ENCODE measurements at places on chromosomes 7 and 10.

GRCh38 chr10:92569071-92569470 is 4.8 kb downstream of the IDE start:
- no peak overlapping the region for H3K27ac ChIP-seq
- peak; percentile 30 for DNase-seq

DNA sequence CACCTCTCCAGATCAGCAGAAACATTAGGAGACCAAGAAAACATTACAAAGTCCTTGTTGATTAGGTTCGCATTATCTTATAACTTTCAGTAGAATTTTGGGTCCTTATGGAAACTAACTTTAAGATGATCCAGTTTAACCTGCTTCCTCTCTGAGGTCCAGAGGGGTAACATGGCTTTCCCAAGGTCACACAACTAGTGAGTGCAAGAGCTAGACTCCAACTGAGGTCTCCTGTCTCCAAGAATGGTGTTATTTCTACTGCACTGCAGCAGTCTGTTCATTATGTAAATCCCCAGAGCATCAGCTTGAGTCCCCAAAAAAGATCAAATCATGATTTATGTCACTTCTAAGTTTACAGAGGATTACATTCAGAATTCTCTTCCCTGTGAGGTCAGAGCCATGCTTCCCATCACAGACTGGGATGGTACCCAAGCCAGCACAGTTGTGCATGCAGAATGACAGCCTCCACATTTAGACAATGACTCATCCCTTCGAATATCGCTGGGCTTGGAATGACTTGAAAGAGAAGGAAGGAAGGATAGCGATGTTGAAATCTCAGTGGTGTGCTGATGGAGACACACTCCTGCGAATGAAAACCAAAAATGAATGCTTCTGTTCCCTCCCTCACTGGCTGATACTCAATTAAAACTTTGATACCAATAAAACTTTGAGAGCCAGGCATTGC is 163.1 kb upstream of the PLXNA4 start:
- H3K4me1 ChIP-seq: no peaks in the 10 kb centered on the region
- no peaks in the 10 kb centered on the region for H3K36me3 ChIP-seq
- peaks cover 9% of the 10 kb centered on the region for H3K27me3 ChIP-seq
- no peak overlapping the region for H3K27ac ChIP-seq
- peak; percentile 18 for DNase-seq

DNA sequence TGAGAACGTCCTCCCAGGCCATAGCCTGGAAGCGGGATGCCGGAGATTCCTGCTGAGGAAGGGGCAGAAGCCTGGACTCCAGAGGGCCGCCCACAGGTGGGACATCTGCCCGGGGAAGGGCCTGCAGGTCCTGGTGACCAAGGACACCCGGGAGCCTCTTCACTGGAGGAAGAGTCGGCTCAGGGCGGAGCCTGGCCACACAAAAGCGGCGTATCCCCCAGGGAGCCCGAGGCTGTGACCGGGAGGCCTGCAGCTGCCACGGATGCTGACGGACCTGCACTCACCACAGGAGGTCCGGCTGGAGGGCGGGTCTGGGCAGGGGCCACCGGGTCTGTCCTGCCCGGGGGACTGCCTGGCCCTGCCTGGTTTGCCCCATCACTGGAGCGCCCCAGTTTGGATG is 15.5 kb upstream of the ADGRA1 start:
- no peaks in the 10 kb centered on the region for H3K36me3 ChIP-seq
- H3K4me3 ChIP-seq: no peak overlapping the region
- H3K4me1 ChIP-seq: peaks cover 2% of the 10 kb centered on the region
- no peak overlapping the region for H3K27ac ChIP-seq
- H3K27me3 ChIP-seq: no peaks in the 10 kb centered on the region

GRCh38 chr10:88157981-88158465 is 294.6 kb downstream of the PTEN start:
- peaks cover 6% of the 10 kb centered on the region for H3K4me1 ChIP-seq
- H3K36me3 ChIP-seq: no peaks in the 10 kb centered on the region
- peak overlapping the region; percentile 45 for H3K27ac ChIP-seq
- H3K27me3 ChIP-seq: no peaks in the 10 kb centered on the region

DNA sequence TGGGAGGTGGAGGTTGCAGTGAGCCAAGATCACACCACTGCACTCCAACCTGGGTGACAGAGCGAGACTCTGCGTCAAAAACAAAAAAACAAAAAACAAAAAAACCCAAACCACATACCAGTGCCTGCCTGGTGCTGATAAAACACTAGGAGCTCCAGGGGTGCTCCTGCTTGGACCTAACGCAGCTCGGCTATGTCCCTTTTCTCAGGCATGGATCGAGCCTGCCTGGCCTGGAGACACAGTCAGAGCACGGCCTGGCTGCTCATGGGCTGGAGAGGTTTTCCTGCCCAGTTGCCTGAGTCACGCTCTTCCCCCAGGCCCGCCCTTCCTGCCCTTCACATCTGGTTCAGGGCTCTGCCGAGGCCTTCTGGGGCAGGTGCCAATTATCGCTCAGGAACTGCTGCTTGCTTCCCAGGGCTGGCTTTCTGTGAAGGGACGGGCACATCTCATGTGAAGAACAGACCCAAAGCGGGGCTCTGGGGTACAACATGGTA is 12.6 kb upstream of the NPFFR1 start:
- DNase-seq: peak; percentile 81
- H3K4me3 ChIP-seq: no peak overlapping the region
- no peak overlapping the region for H3K27ac ChIP-seq
- no peaks in the 10 kb centered on the region for H3K27me3 ChIP-seq
- H3K4me1 ChIP-seq: peaks cover 15% of the 10 kb centered on the region

GRCh38 chr10:734481-734880 is 45.0 kb upstream of the DIP2C start:
- H3K36me3 ChIP-seq: no peaks in the 10 kb centered on the region
- no peak overlapping the region for H3K27ac ChIP-seq
- no peak overlapping the region for H3K4me3 ChIP-seq
- no peak for DNase-seq

DNA sequence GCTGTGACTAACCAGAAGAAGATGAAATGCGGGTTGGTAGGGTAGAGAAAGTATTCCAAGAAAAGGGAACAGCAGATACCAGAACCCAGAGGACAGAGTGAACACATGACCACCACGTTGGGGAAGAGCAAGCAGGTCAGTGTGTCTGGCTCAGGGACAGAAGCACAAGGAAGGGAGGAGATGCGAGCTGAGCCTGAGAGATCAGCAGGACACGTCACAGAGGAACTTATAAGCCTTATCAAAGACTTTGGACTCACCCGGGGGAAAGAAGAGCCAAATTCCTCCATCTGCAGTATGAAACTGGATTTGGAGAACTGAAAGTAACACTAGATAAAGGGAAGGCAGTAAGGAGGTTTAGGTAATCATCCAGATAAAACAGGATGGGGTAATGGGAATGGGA is 232.1 kb upstream of the NPVF start:
- peaks cover 3% of the 10 kb centered on the region for H3K27me3 ChIP-seq
- no peak overlapping the region for H3K4me3 ChIP-seq
- DNase-seq: no peak
- H3K27ac ChIP-seq: no peak overlapping the region
- H3K4me1 ChIP-seq: no peaks in the 10 kb centered on the region
- no peaks in the 10 kb centered on the region for H3K36me3 ChIP-seq

GRCh38 chr7:94190599-94191061 is 186.5 kb upstream of the BET1 start:
- DNase-seq: peak; percentile 95
- no peaks in the 10 kb centered on the region for H3K36me3 ChIP-seq
- H3K4me1 ChIP-seq: peaks cover 2% of the 10 kb centered on the region

GRCh38 chr10:5433182-5433581 is 20.8 kb downstream of the NET1 start:
- no peaks in the 10 kb centered on the region for H3K4me1 ChIP-seq
- no peak overlapping the region for H3K27ac ChIP-seq
- peak; percentile 65 for DNase-seq
- H3K36me3 ChIP-seq: no peaks in the 10 kb centered on the region

GRCh38 chr10:125709553-125710474 is 9.7 kb upstream of the EDRF1 start:
- H3K4me1 ChIP-seq: peaks cover 3% of the 10 kb centered on the region
- H3K27me3 ChIP-seq: no peaks in the 10 kb centered on the region
- peak overlapping the region; percentile 32 for H3K4me3 ChIP-seq
- H3K36me3 ChIP-seq: no peaks in the 10 kb centered on the region
- no peak overlapping the region for H3K27ac ChIP-seq
- DNase-seq: peak; percentile 79

- H3K27me3 ChIP-seq: no peaks in the 10 kb centered on the region
- H3K36me3 ChIP-seq: no peaks in the 10 kb centered on the region
- DNase-seq: peak; percentile 10
- H3K4me3 ChIP-seq: peak overlapping the region; percentile 95
- H3K4me1 ChIP-seq: peaks cover 1% of the 10 kb centered on the region
Measured at GRCh38 chr7:90597563-90598253, 1.6 kb downstream of the CDK14 start.

- no peak for DNase-seq
- no peaks in the 10 kb centered on the region for H3K27me3 ChIP-seq
- H3K36me3 ChIP-seq: peaks cover 4% of the 10 kb centered on the region
- no peak overlapping the region for H3K4me3 ChIP-seq
- no peak overlapping the region for H3K27ac ChIP-seq
- H3K4me1 ChIP-seq: no peaks in the 10 kb centered on the region
Measured at GRCh38 chr7:65827366-65827765, 45.5 kb upstream of the VKORC1L1 start.

- peak overlapping the region; percentile 44 for H3K27ac ChIP-seq
- H3K36me3 ChIP-seq: no peaks in the 10 kb centered on the region
- H3K4me3 ChIP-seq: no peak overlapping the region
- DNase-seq: no peak
Measured at GRCh38 chr7:48245751-48246472, 74.7 kb downstream of the ABCA13 start.

- H3K27me3 ChIP-seq: no peaks in the 10 kb centered on the region
- H3K36me3 ChIP-seq: no peaks in the 10 kb centered on the region
- no peaks in the 10 kb centered on the region for H3K4me1 ChIP-seq
- H3K27ac ChIP-seq: no peak overlapping the region
- H3K4me3 ChIP-seq: no peak overlapping the region
Measured at GRCh38 chr10:7866176-7866575, 47.9 kb downstream of the TAF3 start.

GRCh38 chr7:87872346-87872745 is 3.8 kb downstream of the SLC25A40 start:
- no peaks in the 10 kb centered on the region for H3K27me3 ChIP-seq
- no peak overlapping the region for H3K4me3 ChIP-seq
- H3K4me1 ChIP-seq: no peaks in the 10 kb centered on the region
- DNase-seq: no peak

GRCh38 chr7:299628-300027 is 9.7 kb downstream of the FOXL3 start:
- no peak overlapping the region for H3K4me3 ChIP-seq
- H3K27ac ChIP-seq: no peak overlapping the region
- no peaks in the 10 kb centered on the region for H3K36me3 ChIP-seq

GRCh38 chr7:21086688-21087087 is 300.0 kb upstream of the SP8 start:
- no peak for DNase-seq
- no peaks in the 10 kb centered on the region for H3K27me3 ChIP-seq
- H3K27ac ChIP-seq: no peak overlapping the region
- no peaks in the 10 kb centered on the region for H3K4me1 ChIP-seq

DNA sequence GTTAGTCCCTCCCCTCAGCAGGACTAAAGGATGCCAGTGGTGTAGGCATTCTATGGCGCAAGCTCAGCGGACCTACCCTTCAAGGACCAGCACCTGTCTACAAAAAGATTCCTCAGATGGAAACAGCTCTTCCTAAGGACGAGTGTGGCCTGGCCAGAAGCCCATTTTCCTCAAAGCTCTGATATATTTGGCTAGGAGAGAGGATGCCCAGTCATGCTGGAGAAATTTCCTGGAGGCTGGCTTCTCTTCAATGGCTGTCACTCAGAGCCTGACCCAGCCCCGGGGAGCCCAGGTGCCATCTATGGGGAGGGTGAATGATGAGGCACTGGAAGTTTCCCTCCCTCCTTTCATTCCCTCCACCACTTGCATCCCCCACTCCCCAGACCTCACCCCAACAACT is 111.5 kb downstream of the PLXNA4 start:
- DNase-seq: no peak
- no peak overlapping the region for H3K27ac ChIP-seq
- no peak overlapping the region for H3K4me3 ChIP-seq
- H3K4me1 ChIP-seq: no peaks in the 10 kb centered on the region
- H3K27me3 ChIP-seq: no peaks in the 10 kb centered on the region

DNA sequence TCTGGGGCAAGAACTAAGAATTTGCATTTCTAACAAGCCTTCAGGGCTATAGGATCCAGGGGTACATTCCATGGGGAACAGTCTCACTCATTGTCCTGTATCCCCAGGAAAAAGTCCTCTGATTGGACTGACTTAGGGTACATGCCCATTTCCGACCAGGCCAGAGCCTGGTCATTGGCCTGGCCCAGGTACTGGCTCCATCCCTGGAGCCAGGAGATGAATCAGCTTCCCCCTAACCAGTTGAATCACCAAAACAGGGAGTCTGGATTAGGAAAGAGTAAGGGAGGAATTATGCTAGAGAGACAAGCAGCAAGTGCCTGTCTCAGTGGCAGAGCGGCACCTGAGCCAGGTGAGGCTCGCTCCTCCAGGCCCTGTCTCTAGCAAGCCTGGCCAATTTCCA is 137.5 kb downstream of the FGFR2 start:
- H3K27me3 ChIP-seq: peaks cover 16% of the 10 kb centered on the region
- H3K27ac ChIP-seq: no peak overlapping the region
- peaks cover 17% of the 10 kb centered on the region for H3K4me1 ChIP-seq
- H3K4me3 ChIP-seq: no peak overlapping the region
- DNase-seq: no peak
- H3K36me3 ChIP-seq: no peaks in the 10 kb centered on the region

DNA sequence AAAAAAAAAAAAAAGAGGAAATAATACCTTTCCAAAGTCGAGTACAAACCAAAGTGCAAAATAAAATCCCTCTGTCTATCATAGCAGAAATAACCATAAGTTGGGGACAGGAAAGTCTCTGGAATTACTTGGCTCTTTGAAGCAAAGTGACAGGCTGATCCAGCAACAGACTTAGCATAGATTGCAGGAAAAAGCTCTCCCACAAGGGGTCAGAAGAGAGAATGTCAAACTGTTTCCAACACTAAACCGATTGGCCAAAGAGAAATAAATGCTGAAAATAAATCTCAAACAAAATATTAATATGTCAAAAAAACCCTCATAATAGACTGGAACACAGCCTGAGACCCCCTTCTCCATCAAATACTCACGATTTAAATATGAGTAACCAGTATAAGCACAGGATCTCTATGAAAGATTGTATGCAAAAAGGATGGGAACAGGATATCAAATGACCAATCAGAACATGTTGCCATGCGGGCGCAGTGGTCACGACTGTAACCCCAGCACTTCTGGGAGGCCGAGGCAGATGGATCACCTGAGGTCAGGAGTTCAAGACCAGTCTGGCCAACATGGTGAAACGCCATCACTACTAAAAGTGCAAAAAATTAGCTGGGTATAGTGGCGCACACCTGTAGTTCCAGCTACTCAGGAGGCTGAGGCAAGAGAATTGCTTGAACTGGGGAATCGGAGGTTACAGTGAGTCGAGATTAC is 1000.7 kb upstream of the LRRN3 start:
- peak; percentile 32 for DNase-seq
- H3K27ac ChIP-seq: no peak overlapping the region
- no peaks in the 10 kb centered on the region for H3K4me1 ChIP-seq
- no peak overlapping the region for H3K4me3 ChIP-seq
- H3K36me3 ChIP-seq: no peaks in the 10 kb centered on the region

Measured in mesenchymal stem cell (in vitro differentiated cells and primary cell).